ENCODE measurements at places on chromosomes 12 and 14.

- DNase-seq: no peak
Observed at GRCh38 chr12:122799641-122800243, 25.4 kb downstream of the CCDC62 start.

- DNase-seq: no peak
Observed at GRCh38 chr14:57870686-57871457, 5.0 kb upstream of the SLC35F4 start.

DNA sequence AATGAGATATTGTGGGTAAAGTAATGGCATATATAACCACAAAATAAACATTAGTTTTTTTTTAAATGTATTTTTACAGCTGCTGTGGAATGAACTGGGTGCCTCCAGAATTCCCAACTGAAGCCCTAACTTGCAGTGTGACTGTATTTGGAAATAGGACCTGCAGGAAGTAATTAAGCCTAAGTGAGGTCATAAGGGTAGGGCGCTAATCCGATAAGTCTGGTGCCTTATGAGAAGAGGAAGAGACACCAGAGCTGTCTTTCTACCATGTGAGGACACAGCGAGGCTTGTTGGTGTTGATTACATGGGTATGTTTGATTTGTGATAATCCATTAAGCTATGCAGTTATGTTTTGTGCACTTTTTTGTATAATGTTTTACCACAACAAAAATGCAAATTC is 136.8 kb downstream of the TPH2 start:
- no peak for DNase-seq

DNA sequence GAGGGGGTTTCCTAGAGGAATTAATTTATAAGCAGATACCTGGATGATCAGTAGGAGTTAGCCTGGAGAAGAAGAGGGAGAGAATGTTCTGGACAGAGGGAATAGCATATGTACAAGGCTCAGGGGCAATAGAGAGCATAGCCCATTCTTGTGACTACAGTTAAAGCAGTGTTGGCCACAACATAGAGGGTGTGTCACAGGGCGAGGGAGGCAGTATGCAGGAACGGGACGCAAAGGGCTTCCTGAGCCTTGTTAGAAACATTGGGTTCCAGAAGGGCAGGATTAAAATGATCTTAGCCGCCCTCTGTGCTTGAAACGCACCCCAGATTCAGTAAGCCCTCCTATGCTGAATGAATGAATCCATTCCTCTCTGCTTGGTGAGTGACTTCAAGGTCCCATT is 142.2 kb upstream of the PWP1 start:
- no peak for DNase-seq

GRCh38 chr12:71071536-71072097 is 86.2 kb downstream of the TSPAN8 start:
- DNase-seq: no peak

DNA sequence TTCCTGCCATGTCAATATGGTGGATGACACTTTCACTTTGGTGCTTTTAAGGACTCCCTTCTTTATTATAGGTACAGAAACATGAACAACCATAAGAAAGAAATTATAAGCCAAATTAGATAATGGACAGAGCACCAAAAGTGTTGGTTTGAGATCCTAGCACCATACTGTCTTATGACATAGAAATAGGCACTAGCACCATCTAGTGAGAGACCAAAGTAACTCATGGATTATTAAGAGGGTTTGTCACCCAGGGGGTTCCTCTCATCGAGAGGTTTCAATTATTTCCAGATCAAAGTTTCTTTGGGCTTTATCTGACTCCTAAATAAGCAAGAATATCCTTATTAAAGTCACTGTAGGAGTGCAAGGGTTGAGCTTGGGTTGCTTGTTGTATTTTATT is 153.0 kb upstream of the DIO2 start:
- no peak for DNase-seq

- DNase-seq: no peak
Observed at GRCh38 chr12:127501916-127502315, 765.1 kb upstream of the TMEM132C start.

DNA sequence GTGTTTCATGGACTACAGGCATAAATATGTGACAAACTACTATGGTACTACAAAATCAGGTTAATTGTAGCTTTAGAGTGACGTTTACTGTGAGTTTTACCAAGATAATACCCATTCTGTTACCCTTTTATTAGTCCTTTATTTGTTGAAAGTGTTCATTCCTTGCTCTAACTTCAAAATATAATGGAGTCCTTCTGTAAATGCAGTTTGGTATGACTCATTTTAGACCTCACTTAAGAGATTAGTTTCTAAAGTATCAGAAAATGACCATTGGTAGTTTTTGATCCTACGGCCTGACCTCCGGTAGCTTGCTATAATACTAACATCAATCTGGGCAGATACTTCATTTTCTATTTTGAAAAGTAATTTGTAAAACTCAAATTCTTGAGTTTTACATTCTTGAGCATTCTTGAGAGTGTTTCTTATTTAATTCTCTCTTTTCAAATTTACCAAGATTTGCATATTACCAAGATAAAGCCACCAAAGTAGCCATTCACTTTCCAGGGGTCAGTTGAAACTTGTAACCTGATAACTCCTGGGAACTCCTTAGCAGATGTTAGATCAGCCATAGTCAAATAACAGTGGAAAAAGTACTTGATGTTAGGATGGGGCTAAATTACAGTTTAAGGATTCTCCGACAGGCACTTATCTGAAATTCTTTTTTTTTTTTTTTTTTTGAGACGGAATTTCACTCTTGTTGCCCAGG is 4.2 kb downstream of the HSPA2 start:
- no peak for DNase-seq

DNA sequence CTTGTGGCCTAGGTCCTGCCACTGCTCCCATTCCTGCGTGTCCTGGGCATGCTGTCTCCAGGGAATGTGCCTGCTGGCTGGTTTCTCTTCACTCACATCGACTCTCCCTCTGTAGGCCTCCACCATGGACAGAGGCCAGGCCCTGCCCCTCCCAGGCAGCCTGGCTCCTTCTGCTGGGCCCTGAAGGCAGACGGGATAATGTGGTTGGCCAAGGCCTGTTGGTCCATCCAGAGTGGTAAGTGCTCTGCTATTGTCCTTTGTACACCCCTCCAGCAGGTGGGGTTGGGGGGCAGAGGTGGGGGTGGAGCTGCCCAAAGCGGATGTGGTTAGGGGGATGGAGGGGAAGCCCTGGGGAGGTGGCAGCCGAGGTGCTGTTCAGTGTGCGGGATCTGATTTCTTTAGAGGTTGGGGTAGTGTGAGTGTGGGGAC is 9.5 kb upstream of the NR4A1 start:
- DNase-seq: no peak

DNA sequence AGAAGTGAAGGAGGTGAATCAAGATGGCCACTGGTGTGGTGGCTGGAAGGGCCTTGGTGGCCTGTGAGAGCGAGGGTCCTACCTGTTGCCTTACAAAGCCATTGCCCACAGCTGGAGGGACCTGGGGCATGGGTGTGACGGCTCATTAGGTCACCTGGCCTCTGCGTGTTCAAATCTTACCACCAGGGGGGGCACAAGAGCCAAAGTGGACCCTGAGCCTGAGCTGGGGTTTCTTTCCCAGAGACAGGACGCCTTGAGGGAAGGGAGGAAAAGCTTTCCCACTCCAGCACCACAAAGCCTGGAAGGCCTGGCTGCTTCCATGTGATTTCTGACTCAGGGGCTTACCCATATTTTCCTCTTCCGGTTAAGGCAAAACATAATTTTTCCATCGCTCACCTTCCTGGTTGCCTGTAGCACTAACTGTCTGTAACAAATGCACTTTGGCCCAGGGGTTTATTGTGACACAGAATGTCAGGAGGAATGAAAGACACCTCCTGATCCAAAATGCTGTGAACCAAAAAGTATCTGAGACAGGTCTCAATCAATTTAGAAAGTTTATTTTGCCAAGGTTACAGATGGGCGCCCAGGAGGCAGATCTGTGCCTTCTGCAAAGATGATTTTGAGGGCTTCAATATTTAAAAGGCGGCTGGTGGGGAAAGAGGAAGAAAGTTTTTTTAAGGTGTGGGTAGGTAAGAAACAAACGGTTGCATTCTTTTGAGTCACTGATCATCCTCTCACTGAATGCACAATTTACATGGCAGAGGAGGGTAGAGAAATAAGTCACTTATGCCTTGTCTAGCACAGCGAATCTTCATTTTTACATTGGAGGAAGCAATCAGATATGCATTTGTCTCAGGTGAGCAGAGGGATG is 4.3 kb upstream of the CD9 start:
- DNase-seq: peak; percentile 37

- no peak for DNase-seq
Observed at GRCh38 chr14:82047777-82048470, 514.3 kb upstream of the SEL1L start.

- DNase-seq: no peak
Observed at GRCh38 chr12:42823679-42824078, 234.1 kb upstream of the PRICKLE1 start.

DNA sequence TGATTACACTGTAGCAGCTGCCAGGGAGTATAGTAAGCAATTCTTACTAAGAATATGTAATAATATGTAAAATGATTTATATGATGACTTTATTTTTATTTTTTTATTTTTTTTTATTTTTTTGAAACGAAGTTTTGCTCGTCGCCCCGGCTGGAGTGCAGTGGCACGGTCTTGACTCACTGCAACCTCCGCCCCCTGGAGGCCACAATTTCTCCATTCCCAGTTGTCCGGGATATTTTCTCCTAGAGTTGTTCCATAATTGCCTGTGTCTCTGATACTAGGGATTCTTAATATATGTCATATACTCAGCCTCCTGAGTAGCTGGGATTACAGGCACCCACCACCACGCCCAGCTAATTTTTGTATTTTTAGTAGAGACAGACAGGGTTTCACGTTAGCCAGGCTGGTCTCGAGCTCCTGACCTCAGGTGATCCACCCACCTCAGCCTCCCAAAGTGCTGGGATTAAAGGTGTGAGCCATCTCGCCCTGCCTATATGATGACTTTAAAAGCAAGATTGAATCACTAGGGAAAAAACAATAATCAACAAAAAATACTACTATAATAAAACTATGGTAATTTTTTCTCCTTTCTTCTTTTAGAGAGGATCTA is 12.2 kb upstream of the ITPR2 start:
- DNase-seq: no peak

GRCh38 chr12:32548691-32549281 is 130.3 kb upstream of the DNM1L start:
- DNase-seq: no peak

DNA sequence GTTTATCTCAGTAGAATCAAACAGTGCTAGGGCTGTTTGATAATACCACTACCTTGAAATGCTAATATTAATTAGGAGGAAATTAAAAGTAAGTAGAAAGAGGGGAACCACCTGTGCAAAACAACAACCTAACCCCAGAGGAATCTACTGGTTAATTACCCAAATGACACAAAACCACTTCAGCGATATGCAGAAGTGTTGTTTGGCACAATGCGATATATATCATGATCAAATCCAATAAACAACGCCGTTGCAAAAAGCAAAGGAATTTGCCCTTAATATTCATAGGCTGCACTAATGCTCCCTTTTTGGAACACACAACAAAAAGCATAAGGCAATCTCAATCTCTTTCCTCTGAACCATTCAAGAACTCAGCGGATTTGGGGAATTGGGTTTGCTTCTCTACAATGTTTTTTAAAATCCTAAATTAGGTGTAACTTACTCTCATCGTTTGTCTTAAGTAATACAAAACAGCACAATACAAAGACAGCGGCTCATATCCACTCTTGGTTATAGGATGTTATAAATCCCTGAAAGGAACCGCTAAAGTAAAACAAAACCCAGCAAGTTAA is 1.5 kb downstream of the MAP4K5 start:
- no peak for DNase-seq

- DNase-seq: no peak
Observed at GRCh38 chr14:59017285-59017965, 171.0 kb upstream of the DAAM1 start.

DNA sequence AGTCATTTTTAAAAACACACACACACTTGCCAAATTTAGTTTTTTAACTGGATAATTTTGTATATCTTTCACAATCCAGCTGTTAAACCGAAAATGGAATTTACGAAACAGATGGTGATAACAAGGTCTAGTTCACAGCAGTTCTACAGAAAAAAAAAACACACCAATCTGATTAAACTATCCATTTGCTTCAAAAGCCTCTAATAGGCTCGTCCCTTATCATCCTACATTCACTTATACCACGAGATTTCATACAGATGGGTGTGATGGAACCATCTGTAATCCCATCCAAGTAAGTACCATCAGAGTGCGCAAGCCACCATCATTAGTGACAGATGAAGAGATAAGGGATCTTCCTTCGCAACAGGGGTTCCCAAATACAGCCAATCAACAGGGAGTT is 20.1 kb downstream of the GCH1 start:
- no peak for DNase-seq

DNA sequence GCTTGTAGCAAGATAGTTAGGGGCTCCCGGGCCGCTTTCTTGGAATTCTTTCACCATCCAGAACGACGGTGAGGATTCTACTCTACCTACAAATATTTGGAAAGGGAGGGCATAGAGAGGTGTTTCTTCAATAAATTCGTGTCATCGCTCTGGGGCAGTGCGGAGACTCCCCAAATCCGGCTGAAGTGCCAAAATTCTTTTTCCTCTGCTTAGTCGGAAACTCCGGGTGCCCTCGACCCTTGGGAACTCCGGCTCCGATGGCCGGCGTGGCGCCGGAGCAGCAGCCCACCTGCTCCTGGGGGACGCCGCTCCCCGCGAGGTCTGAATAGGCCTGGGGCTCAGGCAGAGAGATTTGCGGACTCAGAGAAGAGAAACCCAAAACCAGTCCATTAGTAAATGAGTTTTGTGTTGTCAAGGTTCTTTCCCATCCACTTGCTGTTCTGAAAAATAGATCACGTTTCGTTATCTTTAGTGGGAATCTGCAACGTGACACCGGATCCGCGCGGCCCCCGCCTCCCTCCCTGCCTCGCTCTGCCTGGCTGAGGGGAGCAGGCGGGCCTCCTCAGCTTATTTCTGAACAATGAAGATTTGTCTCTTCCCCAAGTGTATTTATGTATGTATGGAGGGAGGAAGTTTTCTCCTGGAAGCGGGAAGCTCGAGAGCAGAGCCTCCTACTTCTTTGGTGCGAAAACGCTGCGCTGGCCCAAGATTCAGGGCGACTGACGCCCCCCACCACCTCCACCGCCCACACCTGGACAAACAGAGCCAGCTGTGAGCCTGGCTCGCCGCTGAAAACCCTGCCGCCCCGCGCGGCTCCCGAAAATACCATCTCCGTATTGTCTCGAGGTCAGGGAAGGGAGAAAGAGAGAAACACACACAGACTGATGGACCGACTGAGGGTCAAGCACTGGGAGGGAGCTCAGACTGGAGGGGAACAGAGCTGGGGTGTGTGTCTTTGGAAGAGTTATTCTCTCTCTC is 3.7 kb upstream of the SIX1 start:
- DNase-seq: no peak
